ENCODE measurements at places on chromosomes 13 and 19. TPM values are rescaled to one million over a fixed set of nuclear protein-coding genes. Genes with fewer than 3 reads are reported as not detected.

The PRTN3 gene
- polyA plus RNA-seq = not detected

The SLC27A1 gene
- polyA plus RNA-seq = 5.1 TPM

DNA sequence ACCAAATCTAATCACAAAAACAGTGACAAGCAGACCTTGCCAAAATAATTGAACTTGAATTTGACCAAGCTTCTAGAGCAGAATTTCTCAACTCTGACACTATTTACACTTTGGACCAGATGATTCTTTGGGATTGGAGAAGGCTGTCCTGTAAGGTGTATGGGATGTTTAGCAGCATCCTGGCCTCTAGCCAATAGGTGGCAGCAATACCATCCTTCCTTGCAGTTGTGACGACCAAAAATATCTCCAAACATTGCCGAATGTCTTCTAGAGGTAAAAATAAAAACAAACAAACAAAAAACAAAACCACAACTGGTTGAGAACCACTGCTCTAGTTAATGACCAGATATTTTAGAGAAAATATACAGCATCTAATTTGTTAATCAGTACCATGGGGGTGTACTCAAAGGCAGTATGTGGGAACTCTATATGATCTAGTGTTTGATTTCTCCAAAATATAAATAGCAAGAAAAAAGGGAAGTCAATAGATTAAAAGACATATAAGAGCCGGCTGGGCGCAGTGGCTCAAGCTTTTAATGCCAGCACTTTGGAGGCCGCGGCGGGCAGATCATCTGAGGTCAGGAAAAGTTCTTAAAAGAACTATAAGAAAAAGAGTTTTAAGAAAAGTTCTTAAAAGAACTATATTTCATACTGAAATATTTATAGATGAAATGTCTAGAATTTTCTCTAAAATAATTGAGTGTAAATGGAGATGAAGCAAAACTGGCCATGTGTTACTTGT is 60.9 kb upstream of the ZNF527 start:
- DNase-seq = peak; percentile 21

The OLFM4 gene
- polyA plus RNA-seq = 58.6 TPM

The PLEKHF1 gene
- 12.2 TPM for polyA plus RNA-seq

DNA sequence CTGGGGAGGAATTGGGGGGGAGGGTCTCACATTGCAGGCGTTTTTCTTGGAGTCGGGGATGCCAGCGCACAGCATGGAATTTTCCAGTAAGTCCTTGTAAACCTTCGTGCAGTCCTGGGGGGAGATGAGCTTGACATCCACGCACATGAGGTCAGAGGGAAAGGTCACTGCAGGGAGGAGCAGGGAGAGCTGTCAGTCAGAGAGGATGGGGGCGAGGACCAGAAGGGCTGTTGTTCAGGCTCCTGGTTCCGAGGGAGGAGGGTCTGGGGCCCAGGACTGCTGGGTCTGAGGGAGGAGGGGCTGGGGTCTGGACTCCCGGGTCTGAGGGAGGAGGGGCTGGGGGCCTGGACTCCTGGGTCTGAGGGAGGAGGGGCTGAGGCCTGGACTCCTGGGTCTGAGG is 4.0 kb downstream of the KLK7 start:
- no peak for DNase-seq

DNA sequence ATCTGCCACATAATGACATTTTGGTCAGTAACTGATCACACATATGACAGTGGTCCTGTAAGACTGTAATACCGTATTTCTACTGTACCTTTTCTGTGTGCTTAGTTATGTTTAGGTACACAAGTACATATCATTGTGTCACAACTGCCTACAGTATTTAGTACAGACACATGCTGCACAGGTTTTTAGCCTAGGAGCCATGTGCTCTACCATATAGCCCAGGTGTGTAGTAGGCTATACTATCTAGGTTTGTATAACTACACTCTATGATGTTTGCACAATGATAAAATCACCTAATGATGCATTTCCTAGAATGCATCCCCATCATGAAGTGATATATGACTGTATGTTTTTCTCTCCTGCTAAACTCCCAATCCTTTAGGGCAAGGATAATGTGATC is 61.2 kb upstream of the MIR17HG start:
- peak; percentile 17 for DNase-seq

DNA sequence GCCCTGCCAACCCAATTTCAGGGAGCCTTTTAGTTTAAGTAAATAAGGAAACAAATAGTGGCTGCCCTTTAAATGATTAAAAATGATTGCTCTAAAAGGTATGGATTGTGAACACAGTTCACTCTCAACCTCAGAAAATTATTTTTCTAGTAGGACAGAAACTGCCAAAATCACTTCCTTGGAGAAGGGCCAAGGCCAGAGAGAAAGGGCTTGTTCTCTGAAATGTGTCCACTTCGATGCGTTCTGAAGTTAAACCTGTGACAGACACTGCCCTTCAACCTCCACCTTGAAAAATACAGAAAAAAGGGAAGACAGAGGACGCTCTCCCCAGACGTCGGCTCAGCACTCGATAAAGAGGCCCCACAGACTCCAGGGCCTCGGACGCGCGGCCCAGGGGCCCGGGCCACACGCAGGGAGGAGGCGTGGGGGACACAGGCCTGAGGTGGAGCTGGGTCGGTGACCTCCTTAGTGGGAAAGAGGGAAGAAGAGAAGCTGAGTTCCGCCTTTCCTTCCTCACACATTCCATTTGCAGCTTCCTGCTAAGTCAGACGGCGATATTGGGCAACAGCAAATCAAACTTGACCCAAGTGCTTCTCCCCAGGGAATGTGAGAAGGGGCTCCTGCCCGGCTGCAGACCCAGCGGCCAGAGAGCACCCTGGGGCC is 63.6 kb downstream of the RASA3 start:
- no peak for DNase-seq

DNA sequence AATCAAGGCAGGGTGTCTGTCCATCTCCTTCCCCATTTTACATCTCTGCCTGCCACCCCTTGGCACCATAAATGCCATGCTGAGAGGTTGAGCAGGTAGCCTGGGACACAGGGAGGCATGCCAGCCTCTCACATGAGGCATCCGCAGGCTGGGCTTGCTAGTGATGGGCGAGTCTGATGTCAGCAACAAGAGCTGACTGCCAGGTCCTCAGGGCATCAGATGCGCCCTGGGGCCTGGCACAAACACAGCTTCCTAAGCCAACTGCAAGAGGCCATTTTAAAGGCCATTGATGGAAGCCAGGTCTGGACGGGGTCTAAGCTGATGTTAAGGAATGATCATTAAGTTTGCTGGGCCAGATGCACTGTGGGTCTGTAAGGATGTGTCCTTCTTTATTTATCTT is 34.6 kb downstream of the MYH14 start:
- no peak for DNase-seq

DNA sequence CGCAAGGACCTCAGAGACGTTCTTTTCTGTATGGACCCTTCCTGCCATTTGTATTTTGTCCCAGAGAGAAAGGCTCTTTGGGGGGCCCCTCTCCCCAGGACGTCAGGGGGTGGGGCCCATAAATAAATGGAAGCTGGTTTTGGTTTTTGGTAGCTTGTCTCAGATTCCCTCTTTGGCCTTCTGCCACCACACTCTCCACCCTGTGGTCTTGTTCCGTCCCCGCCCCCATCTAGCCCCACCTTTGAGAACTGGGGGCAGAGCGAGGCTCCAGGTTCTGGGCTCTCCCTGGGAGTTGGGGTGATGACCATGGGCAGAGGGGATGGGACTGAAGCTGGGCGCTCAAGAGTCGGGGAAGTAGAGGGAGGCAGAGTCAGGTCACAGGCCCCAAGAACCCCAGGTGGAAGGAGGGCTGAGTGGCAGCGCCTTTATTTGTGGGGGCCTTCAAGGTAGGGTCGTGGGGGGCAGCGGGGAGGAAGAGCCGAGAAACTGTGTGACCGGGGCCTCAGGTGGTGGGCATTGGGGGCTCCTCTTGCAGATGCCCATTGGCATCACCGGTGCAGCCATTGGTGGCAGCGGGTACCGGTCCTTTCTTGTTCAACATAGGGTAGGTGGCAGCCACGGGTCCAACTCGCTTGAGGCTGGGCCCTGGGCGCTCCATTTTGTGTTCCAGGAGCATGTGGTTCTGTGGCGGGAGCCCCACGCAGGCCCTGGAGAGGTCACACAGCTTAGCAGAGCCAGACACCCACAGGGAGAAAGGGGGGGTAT is 3.3 kb downstream of the ISYNA1 start:
- no peak for DNase-seq

- no peak for DNase-seq
Measured at GRCh38 chr19:3433313-3433712, 47.0 kb downstream of the SMIM24 start.

- no peak for DNase-seq
Measured at GRCh38 chr13:45413826-45414307, 4.3 kb downstream of the SLC25A30 start.

- DNase-seq = no peak
Measured at GRCh38 chr13:29740961-29741360, 109.5 kb downstream of the UBL3 start.

- DNase-seq = no peak
Measured at GRCh38 chr19:47651132-47651531, 42.2 kb downstream of the BICRA start.

DNA sequence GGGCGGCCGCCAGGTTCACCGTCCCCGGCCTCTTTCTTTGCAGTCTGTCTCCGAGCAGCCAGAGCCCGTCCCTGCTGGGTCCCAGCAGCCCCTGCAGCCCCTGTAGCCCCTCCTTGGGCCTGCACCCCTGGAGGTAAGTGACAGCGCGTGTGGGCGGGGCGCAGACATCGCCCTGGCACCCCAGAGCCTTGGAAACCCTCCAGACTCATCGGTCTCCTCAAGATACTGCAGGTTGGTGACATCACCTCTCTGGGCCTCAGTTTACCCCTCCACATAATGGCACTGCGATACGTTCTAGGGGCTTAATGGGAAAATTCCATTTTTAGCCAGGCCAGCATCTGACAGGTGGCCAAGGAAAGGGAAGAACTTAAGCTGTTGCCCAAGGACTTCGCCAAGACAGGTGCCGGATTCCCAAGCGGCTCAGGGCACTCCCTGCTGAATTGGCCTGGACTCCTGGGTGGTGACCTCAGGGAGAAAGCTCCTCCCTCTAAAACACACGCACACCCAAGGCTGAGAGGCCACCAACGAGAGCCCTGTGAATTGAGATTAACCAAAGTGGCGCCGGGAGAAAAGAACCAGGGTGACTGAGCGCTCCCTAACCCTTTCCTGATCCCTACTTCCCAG is 13.1 kb downstream of the MAST3 start:
- no peak for DNase-seq

DNA sequence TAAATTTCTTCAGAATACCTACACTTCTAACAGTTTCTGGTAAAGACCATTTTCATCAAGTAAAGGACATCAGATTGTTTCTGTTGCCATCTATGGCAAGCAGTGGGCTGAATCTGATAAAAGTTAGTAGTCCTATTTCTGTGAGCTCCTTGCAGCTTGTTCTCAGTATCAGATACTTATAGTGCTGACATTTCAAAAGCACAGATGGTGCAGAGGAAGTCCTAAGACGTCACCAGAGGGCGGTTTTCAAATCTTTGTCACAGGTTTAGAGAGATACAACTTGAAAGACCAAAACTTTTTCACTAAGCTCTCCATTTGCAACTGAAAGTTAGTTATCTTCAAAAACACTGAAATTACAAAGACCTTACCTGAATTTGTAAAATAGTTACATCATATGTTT is 719.8 kb downstream of the SLITRK1 start:
- no peak for DNase-seq

DNA sequence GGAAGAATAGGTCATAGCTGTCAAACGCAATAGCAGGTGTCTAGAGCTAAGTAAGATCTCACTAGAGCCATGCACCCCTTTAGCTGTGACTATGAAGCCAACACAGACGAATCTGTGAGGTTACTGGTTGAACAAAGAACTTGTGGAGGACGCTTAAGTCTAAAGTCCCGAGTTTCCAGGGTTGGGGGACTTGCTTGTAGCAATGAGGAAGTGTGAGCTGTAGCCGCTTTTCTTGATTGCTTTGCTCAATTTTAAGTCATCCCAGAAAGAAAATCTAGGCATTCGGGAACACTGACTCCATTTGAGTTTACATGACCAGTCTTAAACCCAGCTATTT is 1.6 kb downstream of the GPC5 start:
- DNase-seq = no peak

DNA sequence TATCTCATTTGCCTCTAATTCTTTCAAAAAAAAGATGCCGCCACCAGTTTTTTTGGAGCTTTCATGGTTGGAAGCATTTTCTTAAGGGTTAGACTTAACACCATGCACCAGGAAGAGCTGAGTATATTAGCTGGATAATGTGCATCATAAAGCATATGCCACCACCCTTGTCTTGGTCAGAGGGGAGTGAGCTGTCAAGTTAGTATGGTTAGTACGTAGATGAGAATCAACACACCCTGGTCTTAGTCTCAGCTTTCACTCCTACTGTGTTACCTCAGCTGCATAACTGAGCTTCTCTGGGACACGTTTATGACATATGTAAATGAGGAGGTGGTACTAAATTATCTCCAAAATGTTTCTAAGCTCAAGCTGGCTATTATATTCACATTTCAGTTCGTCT is 415.6 kb downstream of the DCT start:
- no peak for DNase-seq

The SMIM24 gene
- polyA plus RNA-seq = 1,947 TPM

DNA sequence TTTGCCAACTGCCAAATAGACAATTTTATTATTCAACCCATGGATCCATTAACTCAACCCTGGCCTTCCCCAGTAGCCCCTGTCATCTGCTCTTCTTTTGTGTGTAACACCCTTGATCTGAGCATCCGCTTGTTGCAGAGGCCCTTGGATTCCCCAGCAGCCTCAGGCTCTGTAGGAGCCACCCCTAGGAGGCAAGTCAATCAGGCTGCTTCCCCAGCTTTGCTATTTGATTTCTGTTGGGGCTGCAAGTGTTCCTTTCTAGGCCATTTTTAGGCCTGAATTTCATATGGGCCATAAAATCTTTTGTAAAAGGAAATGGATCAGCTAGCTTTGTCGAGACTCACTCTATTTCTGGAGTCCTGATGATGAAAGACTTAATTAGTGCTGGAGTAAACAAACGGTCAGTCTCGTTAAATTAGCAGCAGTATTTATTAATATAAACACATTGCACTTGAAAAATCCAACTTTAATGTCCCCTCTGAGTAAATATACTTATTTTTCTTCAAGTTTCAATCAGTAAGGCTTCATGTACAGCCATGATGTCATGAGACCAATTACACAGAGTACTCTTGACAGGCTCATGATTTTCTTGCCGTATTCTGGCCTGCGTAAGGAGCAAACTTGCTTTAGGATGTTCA is 105.3 kb downstream of the RGCC start:
- no peak for DNase-seq

DNA sequence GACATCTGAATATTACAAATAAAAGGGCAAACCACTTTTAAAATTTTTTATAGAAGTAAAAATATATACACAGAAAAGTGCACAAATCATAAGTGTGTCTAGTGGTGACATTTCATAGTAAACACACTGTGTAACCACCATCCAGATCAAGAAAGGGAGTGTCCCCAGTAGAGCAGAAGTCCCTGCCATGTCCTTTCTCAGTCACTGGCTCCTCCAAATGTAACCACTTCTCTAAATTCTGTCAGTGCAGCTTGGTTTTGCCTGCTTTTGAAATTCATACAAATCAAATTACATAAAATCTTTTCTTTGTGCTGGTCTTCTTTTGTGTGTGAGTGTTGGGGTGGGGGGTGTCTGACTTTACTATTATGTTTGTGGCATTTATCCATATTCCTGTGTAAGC is 116.5 kb downstream of the RBM26 start:
- DNase-seq = no peak
